ENCODE measurements at places on chromosomes 5 and 9. TPM values are rescaled to one million over a fixed set of nuclear protein-coding genes. Genes with fewer than 3 reads are reported as not detected.

- no peak for DNase-seq
Measured at GRCh38 chr9:123426406-123426805, 70.4 kb downstream of the CRB2 start.

DNA sequence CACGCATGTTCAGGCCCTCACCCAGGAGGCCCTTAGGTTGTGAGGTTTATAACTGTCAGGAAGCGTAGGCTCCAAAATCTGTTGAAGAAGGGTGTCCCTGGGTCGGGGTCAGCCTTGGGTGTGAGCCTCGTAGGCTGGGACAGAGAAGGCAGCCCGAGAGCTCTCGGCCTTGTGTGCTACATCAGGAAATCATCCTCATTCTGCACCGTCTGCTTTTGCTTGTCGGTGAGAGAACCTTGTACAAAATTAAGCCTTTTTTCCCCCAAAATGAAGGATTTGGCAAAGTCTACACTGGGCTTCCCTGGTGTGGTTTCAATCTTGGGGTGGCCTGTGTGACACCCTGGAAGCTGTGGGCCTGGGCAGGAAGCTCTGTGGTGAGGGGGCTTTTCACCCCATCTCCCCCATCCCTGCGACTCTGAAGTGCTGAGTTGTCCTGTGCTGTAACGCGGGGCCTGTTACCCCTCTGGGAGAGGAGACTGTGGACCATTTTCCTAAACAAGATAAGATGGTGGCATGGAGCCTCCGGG, 55.3 kb downstream of the AHRR start:
- peak; percentile 56 for DNase-seq

DNA sequence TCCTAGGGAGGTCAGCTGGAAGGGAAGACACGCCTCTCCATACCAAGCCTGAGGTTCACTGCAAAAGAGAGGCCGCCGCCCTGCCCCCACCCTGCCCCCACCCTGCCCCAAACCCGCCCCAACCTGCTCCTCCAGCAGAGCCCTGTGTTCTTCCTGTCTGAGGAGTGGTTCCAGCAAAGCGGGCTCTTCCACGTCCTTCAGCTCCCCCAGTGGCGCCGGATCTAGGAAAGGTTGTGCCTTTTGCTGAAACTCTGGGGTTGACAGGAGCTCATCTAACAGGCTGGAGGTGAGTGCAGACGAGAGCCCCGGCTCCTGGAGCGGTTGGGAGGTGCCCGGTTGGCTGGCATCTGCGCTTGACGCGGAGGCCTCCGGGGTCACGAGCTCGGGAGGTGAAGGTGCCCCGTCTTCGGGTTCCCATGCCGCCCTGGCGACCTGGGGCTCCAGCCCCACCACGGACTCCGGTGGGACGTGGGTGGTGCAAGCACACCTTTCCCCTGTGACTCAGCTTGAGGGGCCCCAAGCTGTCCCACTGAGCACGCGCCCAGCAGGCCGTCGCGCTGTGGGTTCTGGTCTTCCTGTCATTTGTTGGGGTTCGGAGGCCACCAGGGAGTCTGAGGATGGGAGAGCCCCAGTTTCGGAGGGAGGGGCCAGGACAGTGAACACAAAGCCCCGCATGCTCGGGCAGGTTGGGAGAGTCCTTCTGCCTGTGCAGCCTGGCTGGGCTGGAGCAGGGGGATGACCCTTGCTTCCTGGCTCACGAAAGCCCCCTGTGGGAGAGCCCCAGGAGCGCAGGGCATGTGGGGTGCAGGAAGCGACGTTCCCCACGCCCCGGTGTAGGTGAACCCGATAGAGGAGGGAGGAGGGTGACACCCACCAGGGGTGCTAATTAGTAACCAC, 1467.1 kb downstream of the FOXD4L5 start:
- peak; percentile 89 for DNase-seq

GRCh38 chr5:137142346-137142745, 356.8 kb downstream of the SPOCK1 start:
- DNase-seq, result no peak

DNA sequence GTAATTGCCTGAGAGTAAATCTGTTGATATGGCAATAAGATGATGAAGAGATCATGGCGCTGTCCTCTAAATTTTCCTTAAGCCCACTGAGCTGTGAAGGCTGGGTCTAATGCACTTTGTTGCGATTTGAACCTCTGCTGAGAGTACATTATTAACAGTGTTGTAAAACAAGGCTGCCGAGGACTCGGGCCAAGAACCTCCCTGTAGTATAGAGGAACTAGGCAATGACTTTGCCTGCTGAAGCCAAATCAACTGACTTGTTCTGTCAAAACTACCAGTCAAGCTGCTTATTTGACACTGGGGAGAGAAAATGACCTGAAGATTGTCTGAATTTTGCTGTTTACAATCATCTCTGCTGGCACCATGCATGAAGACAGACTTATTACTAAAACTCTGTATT, 1154.7 kb downstream of the DTWD2 start:
- no peak for DNase-seq

DNA sequence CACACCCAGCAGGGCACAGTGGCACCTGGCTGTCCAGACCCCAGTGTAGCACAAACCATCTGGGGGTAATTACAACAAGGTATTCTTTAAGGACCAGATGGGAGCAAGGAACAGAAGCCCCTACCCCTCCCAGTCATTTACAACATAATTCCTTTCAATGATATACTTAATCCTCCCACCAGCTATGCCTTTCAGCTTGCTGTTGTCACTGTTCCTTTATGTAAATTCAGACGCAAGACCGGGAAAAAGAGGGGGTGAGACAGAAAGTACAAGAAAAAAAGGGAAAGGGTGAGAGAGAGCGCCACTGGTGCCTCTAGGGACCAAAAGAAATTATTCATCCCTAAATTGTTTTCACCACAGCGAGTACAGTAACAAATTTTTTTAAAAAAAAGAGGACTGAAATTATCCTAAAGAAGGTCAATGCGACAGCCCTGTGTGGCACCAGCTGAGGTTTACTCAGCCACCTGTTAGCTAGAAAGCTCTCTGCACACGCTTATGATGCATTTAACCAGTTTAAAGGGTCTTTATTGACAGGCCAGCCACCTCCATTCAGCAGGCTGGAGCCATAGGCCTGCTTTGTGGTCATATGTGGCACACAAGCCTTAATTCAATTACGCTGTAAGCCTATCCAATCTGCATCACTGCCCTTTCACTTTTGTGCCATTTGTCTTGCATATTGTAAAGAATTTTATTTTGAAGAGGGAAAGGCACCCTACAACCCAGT, 210.2 kb upstream of the ISL1 start:
- no peak for DNase-seq

- DNase-seq, result no peak
Measured at GRCh38 chr5:68418201-68418600, 202.6 kb downstream of the PIK3R1 start.

GRCh38 chr5:163505049-163505367, 411 bp upstream of the MAT2B start:
- no peak for DNase-seq

- DNase-seq, result no peak
Measured at GRCh38 chr9:80117031-80117430, 545.3 kb downstream of the TLE4 start.

GRCh38 chr5:7849681-7850394, 1.1 kb downstream of the CFAP90 start:
- peak; percentile 71 for DNase-seq

DNA sequence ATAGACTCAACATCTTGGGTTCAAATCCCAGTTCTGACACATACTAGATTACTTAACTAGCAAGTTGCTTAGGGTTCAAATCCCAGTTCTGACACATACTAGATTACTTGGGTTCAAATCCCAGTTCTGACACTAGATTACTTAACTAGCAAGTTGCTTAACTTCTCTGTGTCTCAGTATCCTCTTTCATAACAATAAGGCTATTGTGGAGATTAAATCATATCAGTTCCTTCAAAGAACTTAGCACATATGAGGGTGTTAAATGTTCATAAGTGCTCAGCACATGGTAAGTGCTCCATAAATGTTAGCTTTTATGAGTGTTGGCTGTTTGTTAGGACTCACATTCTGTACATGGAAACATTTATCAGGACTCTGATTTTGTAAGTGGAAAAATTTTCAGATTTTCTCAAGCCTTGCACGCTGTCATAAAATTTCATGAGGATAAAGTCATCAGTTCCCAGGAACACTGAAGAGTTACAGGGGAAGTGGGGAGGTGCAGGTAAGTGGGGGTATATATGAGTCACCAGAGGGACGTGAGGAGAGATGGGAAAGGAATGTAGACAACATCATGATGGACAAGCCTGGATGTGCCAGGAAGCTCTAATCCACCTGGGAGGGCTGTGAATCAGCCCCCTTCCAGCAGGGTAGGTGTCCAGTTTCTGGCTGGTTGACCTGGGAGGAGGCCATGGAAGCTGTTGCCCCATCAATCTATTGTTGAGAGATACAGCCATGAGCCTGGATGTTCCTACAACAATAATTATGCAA, 532.2 kb upstream of the WWC1 start:
- DNase-seq, result no peak

DNA sequence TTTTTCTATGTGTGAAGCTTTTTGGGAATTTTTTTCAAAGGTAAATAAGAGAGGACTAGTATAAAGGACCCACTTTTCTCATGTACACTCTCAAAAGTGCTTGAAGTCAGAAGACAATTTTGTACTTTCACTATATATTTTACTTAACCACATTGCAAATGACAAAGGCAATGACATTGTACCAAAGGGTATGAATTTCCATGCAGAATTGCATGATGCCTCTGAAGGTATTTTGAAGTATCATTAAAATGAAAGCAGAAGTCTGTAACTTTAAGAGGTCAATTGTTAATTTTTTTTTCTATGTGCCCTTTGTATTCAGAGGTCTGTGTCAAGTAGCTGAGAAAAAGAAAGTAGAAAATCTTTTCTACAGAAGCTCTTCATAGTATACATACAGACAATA, 84.7 kb downstream of the ST8SIA4 start:
- no peak for DNase-seq

DNA sequence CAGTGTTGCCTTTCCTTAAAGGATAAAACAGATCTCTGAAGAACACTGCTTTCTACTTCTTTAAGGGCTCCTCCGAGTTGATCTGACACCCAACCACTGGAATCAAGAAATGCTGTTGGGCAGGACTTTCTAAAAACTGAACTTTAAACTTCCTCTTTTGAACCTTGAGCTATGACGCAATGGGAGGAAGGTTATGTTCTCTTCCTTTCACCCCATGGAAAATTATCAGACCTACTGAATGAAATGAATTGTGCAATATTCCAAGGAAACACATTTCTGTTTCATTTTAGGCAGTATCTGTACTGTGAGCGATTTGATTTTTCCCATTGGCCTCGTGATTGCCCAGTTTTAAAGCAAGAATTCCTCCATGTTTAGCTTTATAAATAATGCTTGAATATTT, 206.0 kb upstream of the PRR16 start:
- DNase-seq, result no peak

DNA sequence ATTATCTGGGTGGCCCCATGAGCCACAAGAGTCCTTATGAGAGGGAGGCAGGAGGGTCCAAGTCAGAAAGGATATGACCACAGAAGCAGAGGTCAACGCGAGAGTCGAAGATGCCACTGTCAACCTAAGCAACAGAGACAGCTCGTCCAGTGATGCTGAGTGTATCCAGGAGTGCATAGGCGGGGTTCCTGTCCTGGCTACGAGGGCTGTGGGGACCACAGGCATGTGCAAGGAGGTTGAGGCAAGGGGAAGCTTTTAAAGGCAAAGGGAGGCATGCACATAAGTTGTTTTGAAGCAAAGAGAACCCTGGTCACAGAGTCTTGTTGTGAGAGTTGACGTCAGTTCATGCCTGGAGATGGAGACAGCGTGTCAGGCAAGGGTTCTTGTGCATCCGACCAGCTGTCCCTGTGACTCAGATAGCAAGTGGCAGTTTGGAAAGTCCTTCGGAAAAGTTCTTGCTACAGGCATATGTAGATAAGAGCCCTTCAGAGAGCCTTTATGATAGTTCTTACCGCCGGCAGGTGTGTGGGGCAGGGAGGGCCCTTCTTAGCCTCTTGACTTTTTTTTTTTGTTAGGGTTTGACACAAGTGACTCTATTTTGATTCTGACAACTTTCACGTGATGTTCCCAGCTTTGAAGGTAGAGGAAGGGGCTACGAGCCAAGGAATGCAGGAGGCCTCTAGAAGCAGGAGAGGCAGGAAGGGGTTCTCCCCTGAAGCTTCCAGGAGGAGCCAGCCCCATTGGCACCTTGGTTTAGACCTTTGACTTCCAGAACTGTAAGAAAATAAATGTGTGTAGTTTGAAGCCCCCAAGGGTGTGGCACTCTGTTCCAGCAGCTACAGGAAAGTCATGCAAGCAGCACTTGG, 66.0 kb upstream of the FCN1 start:
- peak; percentile 60 for DNase-seq

DNA sequence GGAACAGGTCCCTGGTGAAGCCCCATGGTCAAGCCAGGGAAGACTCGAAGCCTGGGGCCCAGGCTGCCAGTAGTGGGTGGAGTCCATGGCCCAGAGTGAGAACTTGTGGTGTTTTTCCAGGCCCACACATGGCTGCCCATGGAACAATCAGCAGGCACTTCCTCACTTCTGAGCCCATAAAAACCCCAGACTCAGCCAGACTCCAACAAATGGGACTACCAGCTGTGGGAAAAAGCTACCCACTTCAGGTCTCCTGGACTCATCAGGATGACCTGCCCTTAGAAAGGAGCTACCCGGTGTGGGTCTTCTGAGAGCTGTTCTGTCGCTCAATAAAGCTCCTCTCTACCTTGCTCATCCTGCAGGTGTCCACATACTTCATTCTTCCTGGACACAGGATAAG, 108.9 kb downstream of the ST8SIA4 start:
- no peak for DNase-seq

DNA sequence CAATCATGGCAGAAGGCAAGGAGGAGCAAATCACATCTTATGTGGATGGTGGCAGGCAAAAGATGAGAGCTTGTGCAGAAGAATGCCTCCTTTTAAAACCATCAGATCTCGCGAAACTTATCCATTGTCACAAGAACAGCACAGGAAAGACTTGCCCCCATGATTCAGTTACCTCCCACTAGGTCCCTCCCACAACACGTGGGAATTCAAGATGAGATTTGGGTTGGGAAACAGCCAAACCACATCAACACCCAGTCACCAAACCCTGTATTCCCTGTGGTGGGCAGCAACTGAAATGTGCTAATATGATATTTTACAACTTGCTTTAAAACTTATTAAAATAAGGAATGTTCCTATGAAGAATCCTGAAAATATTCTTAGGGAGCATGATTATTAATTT, 54.2 kb downstream of the RASGRF2 start:
- no peak for DNase-seq

GRCh38 chr9:129983891-129984290, 59.1 kb downstream of the FNBP1 start:
- DNase-seq, result no peak

The SH2D3C gene
- total RNA-seq, result 4.7 TPM

The TCOF1 gene
- 33.5 TPM for total RNA-seq

The FAT2 gene
- total RNA-seq, result 204 TPM

The CACNA1B gene
- 0.08 TPM for total RNA-seq

Data from suprapubic skin (tissue), 4 donors.